ENCODE measurements at places on chromosomes 7 and 10.

- no peak for DNase-seq
These were observed 253.5 kb downstream of the ABCA13 start for GRCh38 chr7:48424731-48425130.

DNA sequence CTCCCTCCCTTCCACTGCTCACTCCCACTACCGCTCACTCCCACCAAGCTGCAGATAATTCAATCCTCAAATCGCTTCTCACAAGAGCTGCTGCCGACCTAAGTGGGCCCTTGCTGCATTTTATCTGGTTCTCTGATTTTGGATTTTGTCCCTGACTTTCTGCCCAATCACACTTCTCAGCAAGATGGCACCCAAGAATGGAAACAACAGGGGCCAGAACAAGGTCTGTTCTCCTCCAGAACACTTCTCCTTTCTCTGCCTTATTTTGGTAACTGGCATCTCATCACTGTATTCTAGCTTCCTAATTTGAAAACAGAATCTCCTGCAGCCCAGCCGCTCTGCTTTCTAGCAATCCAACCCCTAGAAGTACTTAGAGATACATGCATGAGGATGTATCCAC is 172.8 kb downstream of the GRID1 start:
- DNase-seq, result no peak

- DNase-seq, result peak; percentile 51
These were observed 242.5 kb downstream of the VTI1A start for GRCh38 chr10:112689327-112690072.

- DNase-seq, result peak; percentile 28
These were observed 46.7 kb downstream of the PLPP4 start for GRCh38 chr10:120503689-120504088.

GRCh38 chr10:130766071-130766470 is 545.5 kb downstream of the TCERG1L start:
- no peak for DNase-seq

- no peak for DNase-seq
These were observed 83.6 kb downstream of the CFAP58 start for GRCh38 chr10:104437226-104437625.

DNA sequence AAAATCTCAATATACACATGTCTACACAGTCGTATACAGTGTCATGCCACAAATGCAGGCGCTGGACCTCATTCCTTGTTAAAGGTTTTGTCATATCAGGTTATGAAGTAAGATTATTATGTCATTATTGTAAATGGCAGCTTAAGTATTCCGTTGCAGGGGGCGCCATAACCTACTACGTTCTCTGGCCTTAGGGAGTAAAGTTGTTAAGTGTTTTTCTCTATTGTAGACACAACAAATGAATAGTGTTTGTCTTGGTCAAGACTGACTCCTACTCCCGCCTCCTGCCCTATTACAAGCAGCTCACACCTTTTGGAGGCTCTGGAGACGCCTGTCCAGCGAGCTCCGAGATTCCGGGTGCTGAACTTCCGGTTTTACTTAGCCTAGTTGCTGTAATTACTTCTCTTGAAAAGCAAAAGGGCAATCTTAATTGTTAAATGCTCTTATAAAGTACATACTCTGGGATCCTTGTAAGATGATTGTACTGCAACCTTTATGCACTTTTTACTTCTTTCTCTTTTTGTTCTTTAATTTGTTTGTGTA is 994 bp downstream of the GATAD1 start:
- peak; percentile 69 for DNase-seq

DNA sequence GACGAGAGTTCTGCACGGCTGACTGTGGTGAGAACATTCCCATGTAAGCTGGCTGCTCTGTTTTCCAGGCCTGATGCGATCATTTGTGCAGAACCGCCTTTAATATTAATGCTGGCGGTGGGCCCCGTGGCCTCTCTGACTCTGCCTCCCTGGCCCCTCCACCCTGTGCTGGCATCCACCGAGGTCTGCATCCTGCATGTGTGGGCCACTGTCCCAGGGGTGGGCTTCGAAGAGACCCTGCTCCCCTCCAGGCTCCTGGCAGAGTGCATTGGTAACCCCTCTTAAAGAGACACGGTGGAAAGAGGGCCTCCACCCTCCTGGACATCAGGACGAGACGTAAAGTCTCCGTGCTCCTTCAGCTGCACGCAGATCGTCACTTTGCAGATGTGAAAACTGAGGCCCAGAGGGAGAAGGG is 67.3 kb upstream of the FAM20C start:
- DNase-seq, result no peak

DNA sequence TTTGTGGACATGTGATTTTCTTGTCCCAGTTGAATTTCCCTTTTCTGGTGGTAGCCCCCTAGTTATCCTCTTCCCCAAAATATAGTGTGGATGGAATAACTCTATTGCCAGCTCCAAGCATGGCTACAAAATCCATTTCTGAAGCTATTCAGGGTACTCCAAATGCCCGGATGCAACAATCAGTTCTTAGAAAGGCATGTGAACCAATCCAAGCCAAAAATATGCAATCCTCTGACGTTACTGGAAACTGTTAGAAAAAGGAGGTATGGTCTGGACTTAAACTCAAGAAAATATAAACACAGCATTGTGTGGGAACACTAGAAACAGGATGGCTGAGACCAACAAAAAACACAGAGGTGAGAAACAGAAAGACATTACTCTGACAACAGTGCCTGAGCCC is 347.0 kb downstream of the GPAM start:
- no peak for DNase-seq

GRCh38 chr10:34506786-34507185 is 308.3 kb downstream of the PARD3 start:
- DNase-seq, result no peak

GRCh38 chr7:116834815-116835504 is 27.4 kb upstream of the CAPZA2 start:
- DNase-seq, result peak; percentile 2

DNA sequence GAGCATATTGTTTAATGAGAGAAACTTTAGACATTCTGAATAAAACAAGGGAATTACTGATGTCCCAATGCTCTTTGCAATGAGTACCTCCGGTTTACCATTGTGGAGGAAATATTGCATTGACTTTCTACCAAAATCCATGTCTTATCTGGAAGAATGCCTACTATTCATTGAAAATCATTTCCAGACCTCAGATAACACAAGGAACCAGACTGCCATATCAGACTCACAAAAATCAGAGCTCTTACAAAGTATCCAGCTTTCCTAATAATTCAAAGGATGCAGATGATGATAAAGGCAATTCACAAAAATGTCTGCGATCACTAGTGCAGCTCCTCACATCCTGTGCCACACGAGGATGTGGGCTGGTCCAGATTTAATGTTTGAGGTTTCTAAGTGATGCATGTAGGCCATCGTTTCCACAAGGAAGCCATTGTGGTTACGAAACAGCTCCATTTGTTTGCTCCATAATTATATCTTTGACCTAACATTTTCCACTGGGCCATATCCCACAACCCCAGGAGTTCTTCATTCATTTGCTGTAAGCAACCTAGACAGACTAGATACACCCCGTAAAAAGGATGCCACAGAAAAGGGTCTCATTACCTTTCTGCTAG is 831.1 kb upstream of the C7orf33 start:
- DNase-seq, result no peak

GRCh38 chr7:93442478-93443224 is 131.9 kb downstream of the CALCR start:
- DNase-seq, result peak; percentile 64

GRCh38 chr7:64883113-64883905 is 19.8 kb upstream of the ZNF273 start:
- no peak for DNase-seq

- DNase-seq, result no peak
These were observed 189.6 kb downstream of the TNS3 start for GRCh38 chr7:47392241-47392759.

DNA sequence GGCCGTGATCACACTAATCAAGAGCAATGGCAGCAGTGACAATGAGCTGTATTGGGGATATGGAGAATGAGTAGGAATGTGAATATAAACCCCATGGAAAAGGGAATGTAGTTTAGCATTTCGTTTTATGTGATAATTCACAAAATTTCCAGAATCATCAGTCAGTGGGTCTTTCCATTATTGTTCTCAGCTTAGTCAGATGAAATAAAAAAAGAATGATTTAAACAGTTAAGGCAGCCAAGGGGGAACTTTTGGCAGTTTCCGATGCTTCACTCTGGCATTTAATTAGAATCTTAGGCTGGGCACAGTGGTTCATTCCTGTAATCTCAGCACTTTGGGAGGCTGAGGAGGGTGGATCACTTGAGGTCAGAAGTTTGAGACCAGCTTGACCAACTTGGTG is 86.6 kb downstream of the PRTFDC1 start:
- no peak for DNase-seq

- DNase-seq, result no peak
These were observed 78.3 kb upstream of the FOXK1 start for GRCh38 chr7:4603843-4604231.

GRCh38 chr10:4687397-4687796 is 138.6 kb upstream of the AKR1E2 start:
- DNase-seq, result no peak

DNA sequence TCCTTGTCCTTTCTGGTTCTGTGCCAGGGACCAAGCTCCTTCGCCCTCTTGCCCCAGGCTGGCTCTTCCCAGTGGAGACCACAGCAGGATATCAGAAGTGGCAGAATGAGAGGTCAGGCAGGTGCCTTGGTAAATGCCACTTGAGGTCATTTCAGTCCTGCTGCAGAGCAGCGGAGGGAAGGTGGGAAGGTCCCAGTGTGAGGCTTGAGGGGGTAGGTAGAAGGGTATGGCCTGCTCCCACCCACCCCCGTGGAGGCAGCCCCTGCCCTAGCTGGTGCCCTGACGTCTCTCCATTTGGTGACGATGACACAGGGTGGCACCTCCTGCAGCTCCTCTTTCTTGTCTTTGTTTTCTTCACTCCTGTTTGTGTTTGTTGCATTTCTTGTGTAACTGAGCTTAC is 538.8 kb downstream of the TCERG1L start:
- no peak for DNase-seq

GRCh38 chr10:22314852-22315251 is 1.3 kb upstream of the COMMD3 start:
- no peak for DNase-seq

- no peak for DNase-seq
These were observed 234.0 kb downstream of the BICC1 start for GRCh38 chr10:58746474-58747185.

DNA sequence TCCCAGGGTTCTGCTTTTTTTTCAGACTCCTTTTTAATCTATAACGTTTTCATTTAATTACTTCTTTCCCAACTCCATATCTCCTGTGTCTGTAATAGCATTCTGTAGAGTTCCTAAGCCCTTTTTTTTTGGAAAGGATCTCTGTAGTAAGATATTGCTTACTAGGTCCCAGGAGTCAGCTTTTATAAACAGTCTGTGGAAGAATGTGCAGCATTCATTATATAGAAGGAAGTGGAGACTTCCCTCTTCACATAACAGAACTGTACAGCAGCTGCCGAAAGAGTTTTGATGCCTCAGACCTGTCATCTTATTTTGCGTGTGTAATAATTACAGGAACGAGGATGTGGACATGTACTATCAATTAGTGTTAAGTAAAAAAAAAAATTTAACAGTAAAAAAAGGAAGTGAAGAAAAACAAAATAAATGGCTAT is 7.4 kb upstream of the STEAP4 start:
- DNase-seq, result no peak

- no peak for DNase-seq
These were observed 8.1 kb downstream of the SEMA3D start for GRCh38 chr7:85178531-85179298.

DNA sequence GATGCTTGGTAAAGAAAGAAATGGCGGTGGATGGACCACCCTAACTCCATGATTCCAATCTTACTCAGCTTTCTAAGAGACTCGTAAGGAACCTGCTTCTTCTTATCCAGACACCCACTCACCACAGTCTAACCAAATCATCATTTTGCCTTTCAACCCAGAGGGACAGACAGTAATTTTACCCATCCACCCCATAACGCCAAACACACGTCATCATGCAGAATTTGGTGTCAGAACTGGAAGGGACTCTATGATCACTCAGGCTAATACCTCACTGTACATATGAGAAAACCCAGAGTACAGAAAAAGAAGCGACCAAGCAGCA is 388 bp downstream of the ECD start:
- no peak for DNase-seq

GRCh38 chr10:28774051-28774995 is 97.0 kb downstream of the BAMBI start:
- DNase-seq, result no peak

GRCh38 chr7:149823191-149823630 is 15.0 kb upstream of the ZNF862 start:
- DNase-seq, result no peak

- peak; percentile 63 for DNase-seq
These were observed 49.3 kb downstream of the PPP1R17 start for GRCh38 chr7:31735991-31736982.

- peak; percentile 97 for DNase-seq
These were observed 15.5 kb downstream of the ZMIZ1 start for GRCh38 chr10:79084012-79084971.

DNA sequence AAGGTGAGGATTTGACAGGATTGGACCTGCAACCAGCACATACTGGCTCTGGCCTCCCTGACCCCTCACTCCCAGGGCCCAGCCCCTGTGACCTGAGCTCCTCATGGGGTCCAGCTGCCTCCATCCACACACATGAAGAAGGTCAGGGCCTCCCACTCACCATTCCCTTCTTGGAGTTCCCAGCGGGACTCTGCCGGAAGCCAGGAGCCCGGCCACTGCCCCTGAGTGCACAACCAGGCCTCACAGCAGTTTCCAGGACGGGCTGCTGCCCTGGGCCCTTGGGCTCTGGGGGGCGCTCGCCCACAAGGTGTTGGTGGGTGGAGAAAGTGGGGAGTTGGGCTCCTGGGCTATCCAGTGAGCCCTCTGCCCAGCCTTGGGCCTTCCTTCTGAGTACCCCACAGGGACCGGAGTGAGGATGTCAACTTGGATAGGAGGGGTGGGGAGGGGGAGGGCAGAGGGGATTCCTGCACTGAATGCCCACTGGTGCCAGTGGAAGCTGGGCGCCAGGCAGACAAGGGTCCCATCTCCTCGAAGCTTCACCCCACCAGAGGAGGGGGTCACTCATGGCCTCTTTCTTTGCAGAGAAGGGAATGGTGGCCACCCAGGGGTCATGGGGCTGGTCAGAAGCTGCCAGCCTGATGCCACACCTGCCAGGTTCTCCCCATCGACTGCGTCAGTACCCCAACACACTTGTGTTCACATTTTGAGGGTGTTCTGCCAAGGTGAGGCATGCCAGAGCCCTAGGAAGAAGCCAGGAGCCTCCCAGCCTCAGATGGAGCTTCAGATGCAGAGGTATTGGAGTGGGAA is 115.3 kb downstream of the PTPN20 start:
- no peak for DNase-seq

- peak; percentile 90 for DNase-seq
These were observed 38.2 kb upstream of the SLC26A4 start for GRCh38 chr7:107622429-107622828.

- no peak for DNase-seq
These were observed 10.4 kb downstream of the RBP4 start for GRCh38 chr10:93590638-93591037.

DNA sequence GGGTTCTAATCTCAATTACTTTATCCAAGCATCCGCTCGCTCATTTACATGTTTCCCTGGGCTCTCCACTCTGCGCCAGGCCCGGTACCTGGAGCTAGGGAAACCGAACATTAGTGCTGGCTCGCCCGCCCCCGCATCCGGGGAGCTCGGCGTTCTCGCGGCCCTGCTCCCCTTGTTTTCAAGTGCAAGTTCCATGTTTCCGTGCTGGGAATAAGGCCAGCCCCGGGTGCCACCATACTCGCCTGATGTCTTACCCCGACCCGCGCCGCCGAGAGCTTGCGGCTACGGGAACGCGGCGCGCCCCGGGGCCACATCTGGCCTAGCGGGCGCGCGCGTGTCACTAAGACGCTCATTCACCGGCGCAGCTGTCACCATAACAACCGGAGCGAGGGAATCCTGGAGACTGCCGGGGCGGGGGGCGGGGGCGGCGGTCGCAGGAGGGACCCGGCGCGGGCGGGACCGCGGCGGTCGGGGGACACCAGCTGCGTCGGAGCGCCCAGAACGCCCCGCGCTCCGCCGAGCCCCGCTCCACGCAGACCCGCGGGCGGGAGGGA is at the start of gene NEURL1:
TSS of gene NEURL1 (plus strand) at position 344 of the 554 bp plus-strand sequence. CDS start 683 bp downstream, outside the sequence.
- DNase-seq, result peak; percentile 19
